ENCODE measurements at places on chromosomes 4 and X. TPM values are rescaled to one million over a fixed set of nuclear protein-coding genes. Genes with fewer than 3 reads are reported as not detected.

The MAOB gene
- total RNA-seq, result not detected

The DACH2 gene
- not detected for total RNA-seq

- H3K36me3 ChIP-seq, result no peaks in the 10 kb centered on the region
- H3K27me3 ChIP-seq, result no peaks in the 10 kb centered on the region
- DNase-seq, result no peak
- no peak overlapping the region for H3K27ac ChIP-seq
- H3K4me3 ChIP-seq, result no peak overlapping the region
Observed at GRCh38 chr4:93289241-93289640, 539.3 kb upstream of the ATOH1 start.

DNA sequence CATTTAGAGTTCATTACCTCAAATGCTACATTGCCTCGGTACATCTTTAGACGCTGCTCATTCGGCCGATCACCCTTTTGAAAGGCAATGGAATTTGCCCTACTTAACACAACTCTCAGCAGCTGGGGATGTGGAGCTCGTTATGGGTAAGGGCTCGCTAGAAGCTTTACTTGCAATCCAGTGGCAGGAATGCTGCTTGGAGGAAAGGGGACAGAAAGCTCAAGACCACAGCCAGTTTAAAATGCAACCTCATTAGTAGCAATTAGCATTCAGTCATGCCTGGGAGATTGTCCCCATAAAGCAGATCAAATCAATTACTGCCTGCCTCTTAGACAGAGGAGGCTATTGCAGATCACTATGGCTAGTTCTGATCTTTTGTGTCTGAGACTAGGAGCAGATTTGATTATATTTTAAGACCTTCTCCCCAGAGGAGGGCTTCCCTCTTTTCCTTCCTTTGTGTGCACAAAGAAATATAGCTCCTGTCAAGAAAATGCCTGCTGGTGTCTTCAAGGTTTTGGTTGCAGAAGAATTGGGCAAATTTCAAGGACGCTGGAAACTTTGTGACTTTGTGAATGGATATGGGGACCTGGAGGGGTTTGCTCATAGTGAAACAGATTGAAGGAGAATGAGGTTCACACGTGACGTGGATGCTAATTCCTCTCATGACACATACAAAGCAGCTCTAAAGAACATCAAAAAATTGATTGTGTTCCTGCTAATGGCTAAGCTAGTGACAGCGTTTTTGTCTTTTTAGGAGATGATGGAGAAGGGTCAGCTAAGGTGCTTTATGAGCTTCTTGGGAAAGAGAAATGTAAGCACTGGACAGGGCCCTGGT, 237.5 kb upstream of the GLRA2 start:
- no peak overlapping the region for H3K27ac ChIP-seq
- no peaks in the 10 kb centered on the region for H3K27me3 ChIP-seq
- no peaks in the 10 kb centered on the region for H3K4me1 ChIP-seq
- DNase-seq, result no peak
- no peak overlapping the region for H3K4me3 ChIP-seq

DNA sequence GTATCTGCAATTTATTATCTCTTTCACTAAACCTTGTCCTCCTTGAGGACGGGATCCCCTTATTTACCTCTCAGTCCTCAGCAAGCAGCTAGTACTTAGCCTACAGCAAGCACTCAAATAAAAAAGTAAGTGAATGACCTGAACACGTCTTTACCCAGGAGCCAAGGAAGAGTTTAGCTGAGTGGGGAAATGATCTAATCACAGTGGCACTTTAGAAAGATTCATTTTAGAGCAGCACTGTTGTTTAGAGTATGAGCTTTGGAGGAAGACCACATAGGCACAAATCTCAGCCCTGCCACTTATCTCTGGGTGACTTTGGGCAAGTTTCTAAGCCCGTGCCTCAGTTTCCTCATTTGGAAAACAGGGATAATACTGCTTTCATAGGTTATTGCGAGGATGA, 2.7 kb downstream of the FAM120C start:
- H3K4me3 ChIP-seq, result peak overlapping the region; percentile 75
- H3K4me1 ChIP-seq, result peaks cover 53% of the 10 kb centered on the region
- no peaks in the 10 kb centered on the region for H3K27me3 ChIP-seq

GRCh38 chr4:60201052-60201673, 999.0 kb upstream of the ADGRL3 start:
- H3K27me3 ChIP-seq, result no peaks in the 10 kb centered on the region
- no peaks in the 10 kb centered on the region for H3K36me3 ChIP-seq
- no peak overlapping the region for H3K4me3 ChIP-seq
- H3K27ac ChIP-seq, result no peak overlapping the region
- no peaks in the 10 kb centered on the region for H3K4me1 ChIP-seq
- peak; percentile 57 for DNase-seq

- no peak for DNase-seq
- peaks cover 18% of the 10 kb centered on the region for H3K27me3 ChIP-seq
- H3K27ac ChIP-seq, result no peak overlapping the region
- no peaks in the 10 kb centered on the region for H3K36me3 ChIP-seq
- peaks cover 5% of the 10 kb centered on the region for H3K4me1 ChIP-seq
Observed at GRCh38 chrX:118729042-118729652, 1.7 kb downstream of the IL13RA1 start.

The RGN gene
- not detected for total RNA-seq

The POU3F4 gene
- total RNA-seq, result not detected

- no peak overlapping the region for H3K27ac ChIP-seq
- H3K4me1 ChIP-seq, result peaks cover 31% of the 10 kb centered on the region
- no peaks in the 10 kb centered on the region for H3K27me3 ChIP-seq
- H3K4me3 ChIP-seq, result no peak overlapping the region
Observed at GRCh38 chrX:9635368-9635767, 130.3 kb downstream of the GPR143 start.

The NSDHL gene
- total RNA-seq, result 16.2 TPM

DNA sequence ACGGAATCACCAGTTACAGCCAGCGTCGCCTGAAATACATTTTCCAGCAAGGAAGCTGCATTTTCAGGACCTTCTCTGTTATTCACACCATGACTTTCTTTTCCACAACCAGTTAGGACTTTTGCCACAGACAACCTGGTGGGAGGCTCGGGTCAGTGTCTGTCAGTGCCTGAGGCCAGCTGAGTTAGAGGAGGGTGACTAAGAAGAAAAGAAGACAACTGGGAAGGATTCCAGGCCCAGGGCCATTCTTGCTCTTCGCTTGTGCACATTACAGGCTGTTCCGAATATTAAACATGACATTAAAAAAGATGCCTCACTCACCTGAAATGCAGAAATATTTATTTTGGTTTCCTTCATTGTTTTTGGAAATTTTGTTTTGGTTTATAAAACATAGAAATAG, 21.4 kb upstream of the CENPU start:
- no peaks in the 10 kb centered on the region for H3K27me3 ChIP-seq
- H3K27ac ChIP-seq, result no peak overlapping the region
- no peak for DNase-seq
- no peak overlapping the region for H3K4me3 ChIP-seq
- peaks cover 24% of the 10 kb centered on the region for H3K36me3 ChIP-seq

The SLC49A3 gene
- total RNA-seq, result not detected

The BEX2 gene
- total RNA-seq, result 18.9 TPM

The SYN1 gene
- 0.12 TPM for total RNA-seq

The FAM13A gene
- 1.4 TPM for total RNA-seq

DNA sequence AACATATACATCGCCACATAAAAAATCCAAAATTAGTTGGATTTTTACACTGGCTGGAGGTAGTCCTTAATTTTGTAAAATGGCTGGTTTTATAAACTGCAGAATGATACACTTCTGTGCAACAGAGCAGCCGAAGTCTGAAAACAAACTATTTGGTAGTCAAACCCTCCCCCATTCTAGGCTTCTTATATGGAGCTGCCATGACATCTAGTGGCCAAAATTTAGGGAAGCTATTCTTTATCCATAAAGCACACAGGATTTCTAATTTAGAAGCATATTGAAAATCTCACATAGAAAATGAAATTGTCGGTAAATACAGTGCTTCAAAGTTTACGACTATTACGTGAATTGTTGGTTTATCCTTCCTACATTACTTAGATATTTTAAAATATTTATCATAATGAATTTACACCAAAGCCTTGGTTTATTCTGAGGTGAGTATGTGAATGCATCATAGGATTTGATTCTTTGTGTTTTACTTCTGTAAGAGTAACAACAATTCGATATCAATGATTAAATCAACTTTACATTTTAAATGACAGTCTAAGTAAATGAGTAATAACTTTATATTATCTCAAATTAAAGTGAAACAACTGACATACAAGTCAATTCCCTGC, 113.4 kb upstream of the FAM241A start:
- H3K4me1 ChIP-seq, result no peaks in the 10 kb centered on the region
- peak; percentile 13 for DNase-seq
- no peaks in the 10 kb centered on the region for H3K36me3 ChIP-seq
- peaks cover 16% of the 10 kb centered on the region for H3K27me3 ChIP-seq

DNA sequence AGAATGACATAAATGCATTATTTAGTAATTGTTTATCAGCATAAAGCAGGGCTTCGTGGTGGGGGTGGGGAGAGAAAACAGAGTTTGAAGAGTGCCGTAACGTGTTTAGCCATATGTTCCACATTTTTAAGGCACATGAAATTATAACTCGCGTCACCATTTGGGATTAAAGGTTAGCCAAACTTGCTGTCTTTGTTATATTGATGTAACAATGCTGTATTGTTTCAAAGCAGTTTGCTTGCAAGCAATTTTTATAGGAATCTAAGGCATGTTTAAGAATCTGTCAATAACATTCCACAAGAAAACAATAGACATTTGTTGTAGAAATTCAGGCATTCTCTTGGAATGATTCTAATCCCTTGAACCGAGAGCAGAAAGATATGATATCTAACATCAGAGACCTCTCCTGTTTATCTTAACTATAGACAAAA, 78.3 kb downstream of the CLDN22 start:
- H3K4me1 ChIP-seq, result no peaks in the 10 kb centered on the region
- no peak for DNase-seq
- no peak overlapping the region for H3K27ac ChIP-seq
- no peaks in the 10 kb centered on the region for H3K36me3 ChIP-seq
- no peaks in the 10 kb centered on the region for H3K27me3 ChIP-seq
- no peak overlapping the region for H3K4me3 ChIP-seq

DNA sequence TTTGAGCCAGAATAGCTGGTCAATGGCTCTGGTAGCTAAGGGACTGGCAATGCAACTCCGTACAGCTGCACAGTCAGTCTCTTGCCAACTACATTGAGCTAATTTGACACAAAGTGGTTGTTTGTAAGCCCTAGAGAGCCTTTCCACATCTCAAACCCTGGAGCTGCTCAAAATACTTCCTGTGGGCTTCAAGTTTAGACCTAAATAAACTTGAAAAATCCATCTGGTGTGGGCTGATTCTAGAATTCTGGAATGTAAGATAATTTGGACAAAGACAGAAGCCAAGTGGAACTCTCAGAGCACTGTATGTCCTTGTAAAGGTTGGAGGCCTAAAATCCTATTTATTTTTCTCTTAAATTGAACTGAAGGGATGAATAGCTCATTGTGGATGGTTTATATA, 380.8 kb downstream of the SPRY1 start:
- no peak overlapping the region for H3K27ac ChIP-seq
- no peak overlapping the region for H3K4me3 ChIP-seq
- H3K4me1 ChIP-seq, result peaks cover 6% of the 10 kb centered on the region
- H3K36me3 ChIP-seq, result no peaks in the 10 kb centered on the region
- peaks cover 5% of the 10 kb centered on the region for H3K27me3 ChIP-seq

The FBXL5 gene
- 31.0 TPM for total RNA-seq
